ENCODE measurements at places on chromosomes 4 and X. TPM values are rescaled to one million over a fixed set of nuclear protein-coding genes. Genes with fewer than 3 reads are reported as not detected.

RBM47 gene
- total RNA-seq, result 1.8 TPM

THOC2 gene
- 75.4 TPM for total RNA-seq

PGAM4 gene
- not detected for total RNA-seq

UGT8 gene
- 2.2 TPM for total RNA-seq

DNA sequence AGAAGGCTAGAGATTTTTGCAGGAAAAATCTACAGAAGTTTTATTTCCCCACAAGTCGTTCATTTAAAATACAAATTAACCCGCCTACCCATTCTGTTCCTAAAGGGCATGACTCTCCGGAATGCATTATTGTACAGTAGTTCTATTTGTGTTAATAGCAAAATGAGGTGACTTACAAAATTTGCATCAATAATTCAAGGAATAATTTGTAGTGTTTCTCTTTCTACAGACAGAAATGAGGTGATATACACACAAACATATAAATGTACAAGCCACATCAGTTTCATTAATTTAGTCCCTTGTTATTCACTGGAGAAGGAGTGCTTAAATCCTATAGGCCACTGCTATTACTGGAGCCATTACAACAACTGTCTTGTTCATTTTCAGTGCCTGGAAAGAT, 501.3 kb upstream of the DIAPH2 start:
- no peak for DNase-seq

DNA sequence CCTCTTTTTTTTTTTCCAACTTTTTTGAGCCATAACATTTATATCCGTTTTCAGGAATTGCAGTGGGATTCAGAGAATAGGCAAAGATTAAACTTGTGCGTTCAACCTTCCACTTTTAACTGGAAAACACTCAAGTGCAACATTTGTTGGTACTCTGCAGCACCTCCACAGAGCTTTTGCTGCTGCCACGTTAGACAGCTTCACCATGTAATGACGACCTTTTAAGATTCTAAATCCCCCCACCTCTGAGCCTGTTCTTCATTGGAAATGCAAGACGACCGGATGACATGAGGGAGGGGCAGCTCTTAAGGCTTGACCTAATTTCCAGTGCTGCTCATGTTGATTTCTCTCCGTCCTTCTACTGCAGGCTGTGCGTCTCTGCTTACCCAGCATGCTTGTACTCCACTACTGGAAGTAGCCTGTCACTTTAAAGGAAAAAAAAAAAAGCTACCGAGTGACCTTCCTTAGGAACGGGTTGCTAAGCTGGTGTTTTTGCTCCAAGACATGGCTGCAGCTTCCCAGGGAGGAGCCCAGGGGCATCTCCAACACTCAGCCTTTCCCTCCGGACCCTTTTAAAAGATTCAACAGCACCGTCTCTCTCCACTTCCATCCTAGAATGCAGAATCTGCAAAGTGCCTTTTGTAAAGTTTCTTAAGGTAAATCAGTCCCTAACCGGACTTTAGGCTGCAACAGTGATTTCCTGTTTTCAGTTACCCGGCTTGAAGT, at the start of gene CC2D2A:
Gene CC2D2A, plus strand, starts transcription at position 481 of the 726 bp plus-strand sequence. CDS start 6,051 bp downstream, outside the sequence.
- no peak for DNase-seq

DNA sequence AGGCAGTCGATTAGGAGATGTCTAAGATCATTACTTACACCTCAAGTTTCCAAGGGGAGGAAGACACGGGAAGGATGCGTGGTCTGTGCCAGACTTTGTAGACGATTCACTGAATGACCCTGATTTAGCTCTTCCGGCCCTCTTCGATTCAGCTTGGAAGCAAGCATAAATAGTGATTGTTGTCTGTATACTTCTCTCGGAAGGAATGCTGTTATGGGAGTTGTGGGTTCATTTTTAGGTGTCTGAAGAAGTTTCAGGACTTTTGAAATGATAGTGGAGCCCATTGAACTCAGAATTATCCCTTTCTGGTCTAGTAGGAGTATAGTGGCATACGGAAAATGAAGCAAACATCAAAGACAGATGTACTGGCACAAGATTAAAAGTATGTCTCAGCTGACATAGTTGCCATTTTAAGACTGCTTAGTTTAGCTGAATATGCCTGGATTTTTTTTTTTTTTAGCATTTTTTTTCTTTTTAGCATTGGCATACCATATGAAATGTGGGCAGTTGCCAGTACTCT, 1.0 kb upstream of the ANKRD17 start:
- DNase-seq, result no peak

GRCh38 chr4:41624765-41625164, 86.8 kb downstream of the LIMCH1 start:
- DNase-seq, result no peak

DNA sequence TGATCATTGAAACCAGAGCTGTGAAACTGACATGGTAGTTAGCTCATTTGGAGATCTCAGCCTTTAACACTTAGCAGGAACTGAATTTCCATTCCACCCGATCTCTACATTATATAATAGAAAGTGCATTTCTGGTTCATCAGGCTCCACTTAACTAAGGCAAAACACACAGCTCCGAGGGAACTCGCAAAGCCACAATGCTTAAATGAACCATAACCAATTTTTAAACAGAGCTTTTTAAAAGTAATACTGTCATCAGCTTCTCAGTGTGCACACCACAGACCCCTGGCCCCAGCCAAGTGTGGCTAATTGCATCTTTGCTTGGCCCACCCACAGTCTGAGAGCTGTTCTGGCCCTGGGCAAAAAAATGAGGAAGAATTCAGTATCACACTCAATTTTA, 66.1 kb downstream of the DCHS2 start:
- DNase-seq, result no peak

DNA sequence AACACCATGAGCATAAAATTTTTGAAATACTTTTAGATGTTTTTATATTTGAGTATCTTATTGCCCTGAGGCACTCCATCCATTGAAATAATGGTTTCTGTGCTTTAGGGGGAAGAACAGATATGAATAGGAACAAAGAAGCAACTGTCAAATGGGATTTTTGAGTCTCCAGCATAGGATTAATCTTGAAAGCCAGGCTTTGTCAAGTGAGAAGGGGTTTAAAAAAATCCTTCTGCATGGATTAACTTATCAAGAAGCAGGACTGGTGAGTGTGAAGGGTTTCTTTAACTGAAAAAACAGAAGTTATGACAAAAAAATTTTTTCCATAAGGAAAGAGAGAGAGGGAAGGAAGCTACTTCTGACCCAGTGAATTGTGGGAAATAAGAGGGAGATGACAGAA, 7.6 kb upstream of the NUDT9 start:
- DNase-seq, result no peak

DNA sequence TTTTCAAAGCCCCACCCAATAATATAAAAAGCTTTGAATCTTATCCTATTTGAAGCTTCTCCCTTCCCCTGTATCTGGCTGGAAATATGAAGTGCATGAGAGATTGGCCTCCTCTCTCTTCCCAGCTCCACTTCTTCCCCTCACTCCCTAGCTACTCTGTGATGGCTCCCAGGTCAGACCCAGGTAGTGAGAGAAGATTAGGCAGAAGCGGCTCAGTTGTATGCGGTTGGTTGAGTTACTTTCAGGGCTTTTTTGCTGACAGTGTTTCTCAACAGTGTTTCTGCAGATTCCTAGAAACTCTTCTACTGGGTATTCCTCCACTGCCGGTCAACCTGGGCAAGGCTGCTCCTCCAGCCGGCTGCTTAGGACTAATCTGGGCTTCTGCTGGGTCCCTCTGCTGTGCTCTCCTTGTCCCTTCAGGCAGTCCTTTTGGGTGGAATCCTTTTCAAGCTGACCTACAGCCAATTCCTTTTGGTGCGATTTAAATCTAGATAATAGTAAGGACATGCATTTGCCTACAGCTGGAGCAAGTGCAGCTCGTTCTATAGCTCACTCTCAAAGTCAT, 87.4 kb upstream of the SLC7A11 start:
- DNase-seq, result no peak

DNA sequence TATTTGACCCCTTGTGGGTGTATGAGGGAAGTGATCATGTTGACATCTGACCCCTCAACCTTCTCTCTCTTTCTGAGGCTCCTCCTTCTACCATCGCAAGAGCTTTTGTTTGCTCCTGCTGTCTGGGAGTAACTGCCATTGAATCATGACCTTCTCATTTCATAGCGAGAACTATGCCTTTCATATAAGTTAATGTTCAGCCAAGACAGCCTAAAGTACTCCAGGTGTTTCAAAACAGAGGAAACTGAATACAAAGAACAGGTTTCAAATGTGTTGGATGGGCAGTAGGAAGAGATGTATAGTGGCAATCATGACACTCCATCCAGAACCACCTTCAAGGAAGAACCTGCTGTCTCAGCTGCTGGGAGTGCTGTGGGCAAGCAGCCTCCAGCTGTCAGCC, 403.1 kb downstream of the MID1IP1 start:
- no peak for DNase-seq

DNA sequence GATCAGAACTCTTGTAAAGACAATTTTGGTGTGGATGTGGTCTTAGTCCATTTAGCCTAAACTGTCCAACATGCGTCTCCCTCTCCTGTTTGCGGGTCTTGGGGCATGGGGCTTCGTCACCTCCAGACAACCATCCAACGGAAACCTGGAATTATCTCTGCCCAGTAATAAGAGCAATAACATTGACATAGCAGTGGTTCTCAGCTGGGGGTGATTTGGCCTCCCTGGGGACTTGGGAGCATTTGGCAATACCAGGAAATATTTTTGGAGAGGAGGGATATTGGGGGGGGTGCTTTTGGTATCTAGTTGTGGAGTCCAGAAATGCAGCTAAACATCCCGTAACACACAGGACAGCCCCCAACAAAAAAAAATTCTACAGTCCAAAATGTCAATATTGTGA, 47.2 kb downstream of the SEL1L3 start:
- no peak for DNase-seq

DNA sequence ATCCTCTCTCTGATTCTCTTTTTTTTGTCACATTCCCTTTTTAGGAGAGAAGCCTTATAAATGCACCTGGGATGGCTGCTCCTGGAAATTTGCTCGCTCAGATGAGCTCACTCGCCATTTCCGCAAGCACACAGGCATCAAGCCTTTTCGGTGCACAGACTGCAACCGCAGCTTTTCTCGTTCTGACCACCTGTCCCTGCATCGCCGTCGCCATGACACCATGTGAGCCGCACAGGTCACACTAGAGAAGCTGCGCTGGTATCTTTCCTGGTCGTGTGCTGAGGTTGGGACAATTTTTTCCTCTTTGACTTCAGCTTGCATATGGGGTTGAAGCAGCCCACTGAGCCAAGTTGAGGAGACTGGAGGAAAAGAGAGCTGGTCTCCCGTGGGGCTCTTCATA, 52.1 kb downstream of the KLF8 start:
- no peak for DNase-seq

DNA sequence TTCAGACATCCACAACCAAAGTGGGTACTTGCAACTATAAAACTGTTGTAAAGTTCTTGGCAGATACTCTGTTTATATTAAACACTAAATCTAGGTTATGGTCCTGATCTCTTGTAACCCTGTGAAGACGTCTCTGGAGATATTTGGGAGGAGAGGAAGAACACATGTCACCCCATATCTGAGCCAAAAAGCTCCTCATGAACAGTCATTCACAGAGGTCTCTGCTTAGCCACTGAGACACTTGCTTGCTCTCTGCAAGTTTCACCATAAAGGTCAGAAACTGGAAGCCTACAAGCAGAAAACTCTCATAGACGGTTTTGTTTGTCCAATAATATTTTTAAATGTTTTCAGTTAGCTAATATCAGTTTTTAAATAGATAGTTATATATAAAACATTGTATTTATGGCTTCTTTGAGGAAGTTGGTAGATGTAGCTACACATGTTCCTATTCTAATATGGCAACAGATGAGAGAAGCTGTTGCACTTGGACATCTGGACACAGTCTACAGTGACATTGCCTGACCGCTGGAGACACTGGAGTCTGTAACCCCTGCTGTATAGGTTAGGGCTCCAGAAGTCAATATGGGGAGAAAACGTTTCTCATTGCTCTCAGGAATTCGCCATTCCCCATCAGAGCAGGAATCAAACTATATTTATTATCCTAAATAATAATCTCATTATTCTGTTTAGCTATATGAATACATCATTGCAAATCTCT, 73.6 kb downstream of the C4orf46 start:
- DNase-seq, result no peak

DNA sequence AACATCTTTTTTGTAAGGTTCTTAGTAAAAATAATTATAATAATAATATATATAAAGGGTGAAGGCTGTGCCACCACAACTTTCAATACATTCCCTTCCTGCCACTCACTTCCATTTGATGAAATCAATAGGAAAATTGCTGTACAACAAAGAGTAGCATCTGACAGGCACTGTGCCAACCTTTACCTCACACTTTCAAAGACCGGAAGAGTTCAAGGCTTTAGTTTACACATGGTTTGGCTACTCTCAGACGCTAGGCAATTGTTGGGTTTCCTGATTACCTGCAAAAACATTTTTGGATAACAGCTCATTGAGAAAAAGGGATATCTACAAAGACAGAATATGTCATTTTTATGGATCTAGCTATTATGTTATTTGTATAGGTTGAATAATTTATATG, 5.5 kb upstream of the ING2 start:
- DNase-seq, result peak; percentile 37

DNA sequence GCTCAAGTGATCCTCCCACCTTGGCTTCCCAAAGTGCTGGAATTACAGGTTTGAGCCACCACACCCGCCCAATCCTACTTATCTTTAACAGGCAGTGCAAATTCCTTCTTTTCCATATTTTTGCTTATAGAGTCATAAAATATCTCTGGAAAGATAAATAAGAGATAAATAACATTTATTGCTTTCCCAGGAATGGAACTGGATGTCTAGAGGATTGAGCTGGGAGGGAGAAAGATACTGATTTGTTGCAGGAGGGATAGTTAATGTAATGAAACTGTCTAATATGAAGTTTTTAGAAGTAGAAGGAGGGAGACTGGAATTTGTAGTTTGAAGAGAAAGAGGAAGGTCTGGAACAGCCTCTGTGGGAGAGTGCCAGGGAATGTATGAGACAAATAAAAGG, 20.2 kb downstream of the ITGB1BP2 start:
- DNase-seq, result no peak

GRCh38 chrX:100819837-100820666, at the start of gene CSTF2:
TSS of gene CSTF2 (plus strand) at chrX:100820391. CDS start at chrX:100820417, 26 bp downstream.
- DNase-seq, result peak; percentile 75

DNA sequence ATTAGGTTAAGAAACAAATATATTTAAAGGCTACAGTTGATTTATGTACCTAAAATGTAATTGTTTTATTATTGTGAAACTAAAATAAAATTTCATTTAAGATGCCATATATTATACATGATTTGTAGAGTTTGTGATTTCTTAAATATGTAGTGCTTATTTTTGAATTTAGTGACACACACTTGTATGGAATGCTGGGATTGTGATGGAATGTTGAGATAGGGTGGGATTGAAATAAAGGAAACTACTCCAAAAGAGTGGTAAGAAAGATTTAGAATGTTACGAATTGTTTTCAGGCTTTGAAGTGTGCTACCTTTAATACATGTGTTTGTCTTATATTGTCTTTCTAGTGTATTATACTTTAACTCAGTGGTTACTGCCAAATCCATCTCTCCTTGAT, 330.3 kb upstream of the PITX2 start:
- DNase-seq, result no peak

DNA sequence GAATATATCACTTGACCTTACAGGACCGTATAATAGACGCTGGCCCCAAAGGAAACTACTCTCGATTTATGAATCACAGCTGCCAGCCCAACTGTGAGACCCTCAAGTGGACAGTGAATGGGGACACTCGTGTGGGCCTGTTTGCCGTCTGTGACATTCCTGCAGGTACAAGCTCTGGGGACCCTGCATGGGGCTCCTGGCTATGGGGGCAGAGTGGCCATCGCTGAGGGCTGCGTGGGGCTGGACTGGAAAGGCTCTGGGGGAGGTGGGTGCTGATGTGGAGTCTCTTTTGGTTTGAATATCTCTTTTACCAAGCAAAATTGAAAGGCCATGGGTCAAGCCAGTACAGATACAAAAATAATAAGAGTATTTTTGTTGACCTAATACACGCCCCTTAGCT, 33.9 kb downstream of the NELFA start:
- DNase-seq, result no peak
